ENCODE measurements at places on chromosomes 3 and 15.

DNA sequence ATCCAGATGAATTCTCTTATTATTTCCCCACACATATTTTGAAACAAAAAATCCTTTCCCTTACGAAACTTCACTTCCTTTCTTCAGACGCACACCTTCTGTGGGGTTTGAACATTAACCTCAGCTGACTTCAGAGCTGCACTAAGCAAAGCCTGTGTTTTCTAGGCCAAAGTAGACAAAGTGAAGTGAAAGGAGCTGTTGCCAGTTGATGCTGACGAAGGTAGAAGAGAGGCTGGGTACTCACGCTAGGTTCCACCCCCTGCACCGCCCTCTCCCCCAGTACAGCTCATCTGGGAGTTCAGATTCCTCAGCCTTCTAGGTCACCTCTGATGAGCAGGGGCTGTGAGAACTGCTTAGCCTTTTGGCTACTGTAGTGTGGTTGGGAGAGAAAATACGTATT is 24.1 kb downstream of the DUT start:
- no peak for DNase-seq

DNA sequence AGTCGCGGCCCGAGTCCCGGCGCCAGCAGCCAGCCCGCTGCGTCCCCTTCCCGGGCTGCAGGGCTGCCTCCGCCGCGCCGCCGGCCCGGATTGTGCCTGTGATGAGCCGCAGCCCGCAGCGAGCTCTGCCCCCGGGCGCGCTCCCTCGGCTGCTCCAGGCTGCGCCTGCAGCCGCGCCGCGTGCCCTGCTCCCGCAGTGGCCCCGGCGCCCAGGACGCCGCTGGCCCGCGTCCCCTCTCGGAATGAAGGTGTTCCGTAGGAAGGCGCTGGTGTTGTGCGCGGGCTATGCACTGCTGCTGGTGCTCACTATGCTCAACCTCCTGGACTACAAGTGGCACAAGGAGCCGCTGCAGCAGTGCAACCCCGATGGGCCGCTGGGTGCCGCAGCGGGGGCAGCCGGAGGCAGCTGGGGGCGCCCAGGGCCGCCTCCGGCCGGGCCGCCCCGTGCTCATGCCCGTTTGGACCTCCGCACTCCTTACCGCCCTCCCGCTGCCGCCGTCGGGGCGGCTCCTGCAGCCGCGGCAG is 1.2 kb downstream of the CHST2 start:
- DNase-seq = no peak

GRCh38 chr3:24714436-24714835 is 219.8 kb upstream of the THRB start:
- DNase-seq = no peak

- DNase-seq = no peak
These were observed 192.6 kb upstream of the POU1F1 start for GRCh38 chr3:87468938-87469337.

GRCh38 chr3:47266709-47267489 is 15.7 kb downstream of the KIF9 start:
- DNase-seq = peak; percentile 29

DNA sequence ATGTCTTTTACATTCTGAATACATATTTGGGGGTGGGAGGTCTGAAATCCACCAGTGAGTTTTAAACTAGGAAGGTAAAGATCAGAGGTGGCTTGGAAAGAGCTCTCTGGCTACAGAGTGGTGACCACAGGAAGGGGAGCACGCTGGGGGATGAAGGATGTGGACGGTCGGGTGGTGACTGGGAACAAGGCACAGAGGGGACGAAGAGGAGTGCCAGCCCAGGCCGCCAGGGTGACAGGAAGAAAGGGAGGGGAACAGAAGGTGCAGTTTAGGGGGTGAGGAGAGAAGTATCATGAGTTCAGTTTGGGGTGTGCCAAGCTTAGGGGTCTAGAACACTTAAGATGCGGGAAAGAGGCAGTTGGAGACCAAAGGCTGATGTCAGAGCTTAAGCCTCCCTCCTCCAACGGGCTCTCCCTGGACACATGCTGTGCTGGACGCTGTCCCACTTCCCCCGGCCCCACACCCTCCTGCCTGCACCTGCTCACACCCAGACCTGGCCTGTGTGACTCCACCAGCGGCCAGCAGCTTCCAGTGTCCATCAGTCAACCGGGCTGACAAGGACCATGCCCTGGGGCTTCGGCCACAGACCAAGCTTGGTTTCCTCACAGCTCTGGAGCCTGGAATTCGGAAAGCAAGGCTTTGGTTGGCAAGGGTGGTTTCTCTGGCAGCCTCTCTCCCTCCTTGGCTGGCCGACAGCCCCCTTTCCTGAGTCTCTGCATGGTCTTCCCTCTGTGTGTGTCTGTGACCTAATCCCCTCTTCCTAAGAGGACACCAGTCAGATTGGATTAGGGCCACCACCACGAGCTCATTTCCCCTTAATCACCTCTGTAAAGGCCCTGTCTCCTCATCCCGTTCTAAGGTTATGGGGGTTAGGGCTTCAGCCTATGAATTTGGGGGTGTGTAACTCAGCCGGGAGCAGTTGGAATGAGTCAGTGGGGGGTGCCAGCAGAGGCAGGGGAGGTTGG is 120.4 kb upstream of the IQSEC1 start:
- DNase-seq = no peak

DNA sequence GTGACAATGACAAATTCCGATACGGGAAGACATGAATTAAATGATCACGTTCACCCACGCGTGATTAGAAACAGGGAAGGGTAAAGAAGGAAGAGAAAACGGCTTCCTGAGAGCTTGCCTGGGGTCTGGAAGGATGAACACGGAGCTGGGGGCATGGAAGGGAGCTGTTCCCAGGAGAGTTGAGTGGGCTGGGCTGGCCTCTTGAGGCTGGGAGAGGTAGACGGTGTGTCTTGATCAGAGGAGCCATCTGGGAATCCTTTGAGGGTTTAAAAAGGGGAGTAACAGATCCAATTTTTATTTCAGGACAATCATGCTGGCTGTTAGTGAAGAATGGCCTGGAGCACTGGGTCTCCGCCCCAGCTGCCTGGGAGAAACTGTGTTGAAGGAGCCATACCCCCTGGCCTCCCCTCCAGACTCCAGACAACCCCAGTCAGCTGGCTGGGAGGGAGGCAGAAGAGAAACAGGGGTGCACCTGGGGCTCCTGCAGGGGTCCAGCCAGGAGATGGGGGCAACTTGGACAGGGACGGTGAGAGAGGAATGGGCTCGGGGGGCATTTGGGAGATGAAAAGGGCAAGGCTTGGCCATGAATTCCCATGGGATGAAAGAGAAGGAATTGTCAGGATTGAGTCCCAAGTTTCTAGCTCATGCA is 53.6 kb upstream of the CGNL1 start:
- no peak for DNase-seq

GRCh38 chr3:141368062-141368924 is at the start of gene ZBTB38:
ZBTB38 (plus strand) TSS chr3:141368504; CDS start chr3:141442389, 73,885 bp downstream.
- no peak for DNase-seq

GRCh38 chr3:4261406-4261805 is 41.8 kb upstream of the SETMAR start:
- no peak for DNase-seq

DNA sequence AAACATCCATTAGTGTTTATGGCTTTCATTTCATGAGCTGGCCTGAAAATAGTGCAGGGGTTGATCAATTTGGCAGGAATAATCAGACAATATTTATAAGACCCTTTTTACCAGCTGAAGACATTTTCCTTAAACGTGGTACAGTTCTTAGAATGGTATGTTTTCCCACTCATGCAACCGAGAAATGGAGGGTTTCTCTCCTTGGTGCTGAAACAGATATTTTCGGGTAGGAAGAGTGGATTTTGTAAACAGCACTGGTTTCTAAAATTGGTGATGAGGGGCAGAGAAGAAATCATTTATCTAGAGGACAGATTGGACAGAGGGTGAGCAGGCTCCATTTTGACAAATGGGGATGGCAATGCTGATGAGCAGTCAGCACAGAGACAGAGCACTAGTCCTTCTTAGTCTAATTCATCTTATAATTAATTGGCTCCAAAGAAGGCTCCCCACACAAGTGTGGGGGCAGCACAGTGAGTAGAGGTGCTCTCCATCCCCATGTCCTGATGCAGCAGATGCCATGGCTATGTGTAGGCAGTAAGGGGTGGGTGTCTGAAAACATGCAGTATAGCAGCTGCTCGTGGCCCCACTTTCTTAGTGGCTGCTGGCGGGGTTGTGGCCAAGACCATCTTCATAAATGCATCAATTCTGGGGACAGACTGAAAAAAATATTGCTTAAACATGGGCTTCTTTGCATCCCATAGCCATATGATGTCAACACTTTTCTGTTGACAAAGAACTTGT is 18.1 kb upstream of the SLC7A14 start:
- no peak for DNase-seq

DNA sequence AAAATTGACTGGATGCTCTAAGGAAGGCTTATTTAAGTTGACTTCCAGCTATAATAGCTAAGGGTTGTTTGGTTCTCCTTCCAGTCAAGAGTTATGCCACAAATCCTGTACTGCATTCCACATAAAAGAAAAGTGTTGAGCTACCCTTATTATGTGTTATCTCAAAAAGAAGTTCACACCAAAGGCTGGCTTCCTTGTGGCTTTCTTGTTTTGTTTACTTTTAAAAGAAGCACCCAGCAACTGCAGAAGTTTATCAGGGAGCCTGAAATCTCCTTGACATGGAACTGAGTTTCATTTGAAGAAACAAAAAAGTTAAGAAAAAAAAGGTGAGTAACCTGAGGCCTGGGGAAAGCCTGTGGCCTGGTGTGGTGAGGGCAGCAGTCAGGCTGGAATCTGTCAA is 10.2 kb downstream of the MGLL start:
- DNase-seq = no peak

DNA sequence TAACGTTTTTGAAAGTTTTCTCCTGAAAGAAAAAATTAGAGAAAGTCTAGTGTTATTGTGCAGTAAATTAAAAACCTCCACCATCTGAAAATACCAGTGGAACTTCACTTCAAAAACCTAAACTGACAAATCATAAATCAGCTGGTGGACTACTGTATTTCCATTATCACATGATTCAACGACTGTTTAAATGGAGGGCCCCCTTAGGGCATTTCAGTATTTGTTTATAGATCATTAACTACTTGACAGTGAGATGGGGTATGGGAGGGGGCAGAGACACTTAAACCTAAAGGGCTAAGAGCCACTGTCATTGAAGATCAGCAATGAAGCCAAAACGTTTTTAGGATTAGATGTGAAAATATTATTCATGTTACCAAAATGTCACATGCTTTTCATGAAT is 8.8 kb upstream of the C15orf61 start:
- no peak for DNase-seq

GRCh38 chr15:27248251-27248650 is 277.3 kb downstream of the GABRG3 start:
- no peak for DNase-seq

GRCh38 chr3:115217678-115218451 is 70.8 kb upstream of the ZBTB20 start:
- no peak for DNase-seq

- no peak for DNase-seq
These were observed 176.6 kb upstream of the NECTIN3 start for GRCh38 chr3:110895054-110895453.

- no peak for DNase-seq
These were observed 57.6 kb downstream of the SGO1 start for GRCh38 chr3:20128358-20128757.

- no peak for DNase-seq
These were observed 54.4 kb downstream of the INO80 start for GRCh38 chr15:41061667-41062066.

- DNase-seq = no peak
These were observed 79.8 kb upstream of the IGF1R start for GRCh38 chr15:98568382-98569017.

DNA sequence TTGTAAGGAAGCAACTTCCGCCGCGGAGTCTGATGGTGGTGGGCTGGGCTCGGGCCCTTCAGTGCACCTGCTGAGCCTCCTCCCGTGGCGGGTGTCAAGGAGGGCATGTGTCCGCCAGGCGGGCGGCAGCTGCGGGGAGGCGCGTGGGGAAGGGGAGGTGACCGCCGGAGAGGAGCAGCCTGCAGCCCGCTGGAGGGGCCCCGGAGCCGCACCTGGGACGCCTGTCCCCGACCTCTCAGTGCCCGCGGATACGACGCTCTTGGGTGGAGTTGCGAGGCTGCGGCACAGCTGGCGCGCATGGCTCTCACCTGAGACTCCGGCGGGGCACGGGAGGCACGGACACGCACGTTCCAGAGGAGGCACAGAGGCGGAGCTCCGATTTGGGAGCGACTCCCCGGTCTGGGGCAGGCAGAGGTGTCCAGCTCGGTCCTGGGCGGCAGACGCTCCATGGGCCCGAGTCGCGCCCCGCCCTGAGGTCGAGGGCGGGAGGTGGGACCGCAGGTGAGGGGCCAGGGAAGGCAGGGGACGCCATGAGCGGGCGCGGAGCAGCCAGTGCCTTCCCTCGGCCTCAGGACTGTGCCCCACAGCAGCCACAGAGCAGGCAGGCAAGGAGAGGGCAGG is 50.2 kb upstream of the PRR20G start:
- no peak for DNase-seq

- DNase-seq = no peak
These were observed 203.5 kb downstream of the UBE2E2 start for GRCh38 chr3:23406601-23407000.

DNA sequence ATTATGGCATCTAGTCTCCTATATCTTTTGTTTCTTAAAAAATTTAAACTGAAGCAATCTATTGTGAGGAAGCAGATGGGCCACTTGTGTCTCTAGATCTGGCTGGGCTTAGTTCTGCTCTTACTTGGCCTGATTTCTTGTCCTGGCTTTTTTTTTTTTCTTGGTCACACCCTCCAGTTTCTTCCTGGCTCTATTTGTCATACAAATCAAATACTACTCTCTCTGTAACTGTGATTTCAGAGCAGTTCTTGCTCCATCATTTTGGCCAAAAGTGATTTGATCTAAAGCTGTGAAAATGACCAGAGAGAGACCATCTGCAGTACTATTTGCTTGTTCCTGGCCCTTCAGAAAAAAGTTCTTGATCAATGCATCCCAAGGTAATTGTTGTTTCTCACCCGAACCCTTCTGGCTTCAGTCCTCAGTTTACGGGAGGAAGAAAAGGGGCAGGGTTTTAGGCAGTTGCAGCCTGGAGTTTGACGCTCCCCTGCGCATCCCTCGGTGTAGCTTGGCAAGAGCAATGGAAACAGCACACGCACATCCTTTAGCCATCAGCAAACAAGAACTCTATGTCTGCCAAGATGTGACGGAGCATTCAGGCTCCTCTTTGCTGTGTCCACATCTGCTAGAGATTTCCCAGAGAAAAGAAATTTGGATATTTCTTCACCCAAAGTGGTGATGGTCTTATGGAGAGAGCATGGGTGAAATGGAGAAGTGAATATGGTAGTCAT is 31.6 kb downstream of the CHST2 start:
- DNase-seq = no peak

DNA sequence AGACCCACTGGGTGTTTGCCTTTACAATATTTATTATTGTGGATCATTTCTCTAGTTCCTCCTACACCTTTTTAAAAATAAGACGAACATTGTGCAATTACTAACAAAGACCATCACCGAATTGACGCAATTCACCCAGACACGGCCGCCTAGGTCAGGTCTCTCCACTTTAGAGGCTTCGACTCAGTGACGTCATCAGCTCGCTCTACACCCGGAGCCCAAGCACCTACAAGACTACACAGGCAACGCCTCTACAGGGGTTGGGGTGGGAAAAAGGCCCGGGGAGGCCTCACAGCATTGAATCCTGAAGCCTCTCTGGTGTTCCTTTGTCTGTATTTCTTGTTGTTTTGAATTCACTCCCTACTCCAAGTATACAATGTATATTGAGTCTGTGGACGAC is 16.6 kb downstream of the ZIC4 start:
- DNase-seq = no peak

Measured in AG04449 (cell line).